ENCODE measurements at places on chromosomes 6 and 20.

GRCh38 chr20:52031563-52032303 lies 159.8 kb downstream of the ZFP64 start:
- DNase-seq = peak; percentile 67

GRCh38 chr6:26020329-26021000 lies 57.9 kb downstream of the TRIM38 start:
- peak; percentile 94 for DNase-seq

- DNase-seq = no peak
These were observed 690.7 kb downstream of the DOK5 start for GRCh38 chr20:55166063-55166462.

- no peak for DNase-seq
These were observed 4.5 kb downstream of the HINT3 start for GRCh38 chr6:125961117-125961516.

DNA sequence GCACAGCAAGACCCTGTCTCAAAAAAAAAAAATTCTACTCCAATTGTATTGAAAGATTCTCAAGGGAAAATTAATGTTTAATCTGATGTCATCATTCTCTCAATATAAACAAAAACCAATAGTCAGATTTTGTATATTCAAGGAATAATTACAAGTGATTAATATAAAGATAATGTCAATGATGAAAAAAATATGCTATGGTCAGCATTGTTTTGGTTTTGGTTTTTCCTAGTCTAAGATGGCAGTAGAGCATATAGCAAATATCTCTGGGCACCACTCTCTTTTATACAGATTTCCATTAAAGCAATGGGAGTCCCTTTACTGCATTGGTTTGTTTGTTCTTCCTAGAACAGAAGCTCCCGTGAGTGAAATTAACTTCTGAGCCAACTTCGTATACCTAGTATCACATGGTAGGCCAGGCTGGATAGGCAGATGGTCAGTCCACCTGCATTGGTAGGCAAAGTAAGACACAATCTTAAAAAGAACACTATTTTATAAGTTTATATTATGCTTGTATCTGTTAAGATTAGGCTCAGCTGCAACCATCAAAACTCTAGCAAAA lies 523.8 kb upstream of the JARID2 start:
- DNase-seq = no peak

DNA sequence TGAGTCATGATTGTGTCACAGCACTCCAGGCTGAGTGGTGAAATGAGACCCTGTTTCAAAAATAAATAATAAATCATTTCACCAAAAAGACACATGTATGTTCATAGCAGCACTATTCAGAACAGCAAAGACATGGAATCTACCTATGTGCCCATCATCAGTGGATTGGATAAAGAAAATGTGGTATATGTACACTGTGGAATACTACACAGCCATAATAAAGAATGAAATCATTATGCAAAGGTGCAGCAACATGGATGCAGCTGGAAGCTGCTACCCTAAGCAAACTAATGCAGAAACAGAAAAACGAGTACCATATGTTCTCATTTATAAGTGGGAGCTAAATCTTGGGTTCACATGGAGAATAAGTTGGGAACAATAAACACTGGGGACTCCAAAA lies 33.1 kb downstream of the ZNF451 start:
- no peak for DNase-seq

GRCh38 chr20:9756660-9757059 lies 82.2 kb downstream of the PAK5 start:
- no peak for DNase-seq

- DNase-seq = no peak
These were observed 263.4 kb downstream of the CDC5L start for GRCh38 chr6:44650947-44651346.

DNA sequence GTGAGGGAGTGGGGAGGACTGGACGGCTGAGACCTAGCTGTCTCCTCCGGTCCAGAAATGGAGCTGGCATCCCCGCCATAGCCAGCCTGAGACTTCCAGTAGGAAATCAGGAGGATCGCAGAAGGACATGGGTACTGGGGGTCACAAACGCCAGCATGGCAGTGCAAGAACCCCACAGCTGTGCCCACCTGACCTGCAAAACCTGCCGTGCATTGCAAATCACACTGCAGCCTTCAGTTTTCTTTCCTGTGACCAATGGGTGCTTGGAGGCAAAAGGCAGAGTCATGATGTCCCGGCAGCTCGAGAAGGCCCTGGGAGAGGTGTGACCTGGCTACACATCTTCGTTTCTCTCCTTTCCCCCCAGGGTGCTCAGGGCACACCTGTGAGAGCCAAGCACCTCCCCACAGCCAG lies 23.3 kb upstream of the PHACTR3 start:
- no peak for DNase-seq

DNA sequence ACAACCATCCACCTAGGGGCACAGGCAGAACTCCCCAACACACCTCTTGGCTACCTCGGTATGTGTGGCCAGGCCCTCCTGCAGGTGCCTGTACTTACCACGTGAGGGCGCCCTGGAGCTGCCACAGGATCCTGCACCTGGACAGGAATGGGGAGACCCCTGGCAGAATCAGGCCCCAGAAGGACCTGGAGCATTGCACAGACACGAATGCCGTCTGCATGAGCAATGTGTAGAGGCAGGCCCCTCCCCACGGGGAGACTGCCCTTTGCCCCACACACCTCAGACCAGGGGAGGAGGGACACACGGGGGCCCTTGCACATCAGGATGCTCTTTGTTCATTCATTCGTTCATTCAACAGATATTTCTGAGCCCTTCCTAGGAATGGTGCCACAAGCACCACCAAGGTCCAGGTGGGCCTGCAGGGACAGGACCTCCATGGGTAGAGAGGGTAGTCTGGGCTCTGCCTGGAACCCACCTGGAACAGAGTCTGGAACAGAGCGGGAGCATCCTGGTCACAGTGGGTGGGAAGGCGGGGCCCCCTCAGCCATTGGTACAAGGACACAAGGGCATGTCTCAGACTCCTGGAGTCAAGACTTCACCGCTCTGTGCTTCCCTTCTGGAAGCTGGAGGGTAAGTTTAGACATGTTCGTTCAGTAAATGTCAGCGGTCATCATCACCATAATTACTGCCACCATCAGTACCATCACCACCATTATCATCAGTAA lies 32.3 kb downstream of the YTHDF1 start:
- no peak for DNase-seq

GRCh38 chr6:141657812-141658211 lies 474.9 kb upstream of the GJE1 start:
- DNase-seq = no peak

GRCh38 chr20:9203081-9203447 lies 134.2 kb downstream of the PLCB4 start:
- no peak for DNase-seq

- peak; percentile 65 for DNase-seq
These were observed at the start of the genes NFS1 and ROMO1 for GRCh38 chr20:35699127-35699956. Gene NFS1 (minus strand): TSS chr20:35699352. CDS start chr20:35699288, 64 bp downstream. Gene ROMO1 (plus strand): TSS chr20:35699405. CDS start chr20:35699633, 228 bp downstream.

Data from foreskin melanocyte (primary cell).